ENCODE measurements at places on chromosomes 16 and 17. TPM values are rescaled to one million over a fixed set of nuclear protein-coding genes. Genes with fewer than 3 reads are reported as not detected.

Gene NPIPB13
- 1.7 TPM for total RNA-seq

Gene TBC1D3C
- under 0.01 TPM for total RNA-seq

Gene SPDYE4
- not detected for total RNA-seq

Gene LRRC37A
- 3.0 TPM for total RNA-seq

Gene TMEM186
- 7.4 TPM for total RNA-seq

Gene CCDC154
- 0.49 TPM for total RNA-seq

Gene TNS4
- not detected for total RNA-seq

Gene CDR2L
- total RNA-seq, result 5.9 TPM

Gene CMTM2
- 0.25 TPM for total RNA-seq

Gene CCL1
- total RNA-seq, result not detected

Gene NME3
- total RNA-seq, result 23.8 TPM

Gene RAI1
- total RNA-seq, result 15.5 TPM

Gene CCL2
- total RNA-seq, result 0.74 TPM

Gene MEIOB
- 0.49 TPM for total RNA-seq

Gene LRRC3C
- not detected for total RNA-seq

Gene CHTF18
- 9.8 TPM for total RNA-seq

Gene KSR1
- total RNA-seq, result 17.7 TPM

Gene TSNAXIP1
- total RNA-seq, result 3.0 TPM

Gene OR3A3
- not detected for total RNA-seq

Gene CCL5
- total RNA-seq, result not detected

Gene RPS6KB1
- 30.5 TPM for total RNA-seq

Gene SLC16A11
- not detected for total RNA-seq

Gene RNF135
- total RNA-seq, result 2.2 TPM

Gene HP
- 0.74 TPM for total RNA-seq

Gene ATP2C2
- total RNA-seq, result 6.9 TPM

Gene ZPBP2
- not detected for total RNA-seq

Gene APOBR
- total RNA-seq, result 0.25 TPM

Gene ST6GALNAC1
- 2.5 TPM for total RNA-seq

Gene NDRG4
- total RNA-seq, result 221 TPM

Gene ZG16
- not detected for total RNA-seq

Gene EVI2B
- total RNA-seq, result 0.49 TPM

Gene CCDC182
- total RNA-seq, result not detected

Gene KCNH4
- 0.74 TPM for total RNA-seq

Gene RNF213
- total RNA-seq, result 16.0 TPM

Gene KRTAP4-9
- total RNA-seq, result not detected

Gene GNG13
- not detected for total RNA-seq

Gene RAPGEFL1
- 15.5 TPM for total RNA-seq

Gene C17orf78
- total RNA-seq, result not detected

Gene ABCA10
- total RNA-seq, result 2.7 TPM

Gene KRTAP9-8
- not detected for total RNA-seq

Gene CYBA
- total RNA-seq, result 13.5 TPM

Gene KRT24
- total RNA-seq, result not detected
